ENCODE measurements at places on chromosomes 4 and X.

DNA sequence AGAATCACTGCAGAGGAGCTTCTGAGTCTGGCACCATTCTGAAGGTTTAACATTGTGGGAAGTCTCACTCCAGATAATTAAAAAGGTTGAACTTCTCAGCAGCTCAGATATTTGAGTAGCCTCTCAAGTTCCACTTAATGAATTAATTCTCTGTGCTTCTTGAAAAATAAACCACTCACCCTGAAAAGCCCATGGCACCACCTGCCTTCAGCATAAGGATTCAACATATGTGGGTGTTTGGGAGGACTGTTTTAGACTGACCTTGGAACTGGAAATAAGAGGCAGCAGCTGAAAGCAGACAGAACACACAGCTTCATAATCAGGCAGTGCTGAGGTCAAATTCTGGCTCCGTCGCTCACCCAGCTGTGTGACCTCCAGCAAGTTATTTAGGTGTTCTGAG lies 100.6 kb downstream of the KCNIP4 start:
- no peak for DNase-seq

DNA sequence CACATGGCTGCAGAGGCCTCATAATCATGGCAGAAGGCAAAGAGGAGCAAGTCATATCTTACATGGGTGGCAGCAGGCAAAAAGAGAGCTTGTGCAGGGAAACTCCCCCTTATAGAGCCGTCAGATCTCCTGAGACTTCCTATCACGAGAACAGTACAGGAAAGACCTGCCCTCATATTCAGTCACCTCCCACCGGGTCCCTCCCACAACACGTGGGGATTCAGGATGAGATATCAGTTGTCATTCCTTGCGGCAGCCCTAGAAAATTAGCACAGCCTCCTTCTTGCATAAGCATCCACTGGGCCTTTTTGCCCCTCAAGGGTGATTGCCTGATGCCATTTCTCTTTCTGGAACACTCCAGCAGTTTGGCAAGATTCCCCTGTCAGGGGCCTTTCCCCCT lies 61.7 kb upstream of the STX18 start:
- no peak for DNase-seq

- DNase-seq: no peak
Measured at GRCh38 chrX:38675856-38676255, 114.5 kb downstream of the TSPAN7 start.

DNA sequence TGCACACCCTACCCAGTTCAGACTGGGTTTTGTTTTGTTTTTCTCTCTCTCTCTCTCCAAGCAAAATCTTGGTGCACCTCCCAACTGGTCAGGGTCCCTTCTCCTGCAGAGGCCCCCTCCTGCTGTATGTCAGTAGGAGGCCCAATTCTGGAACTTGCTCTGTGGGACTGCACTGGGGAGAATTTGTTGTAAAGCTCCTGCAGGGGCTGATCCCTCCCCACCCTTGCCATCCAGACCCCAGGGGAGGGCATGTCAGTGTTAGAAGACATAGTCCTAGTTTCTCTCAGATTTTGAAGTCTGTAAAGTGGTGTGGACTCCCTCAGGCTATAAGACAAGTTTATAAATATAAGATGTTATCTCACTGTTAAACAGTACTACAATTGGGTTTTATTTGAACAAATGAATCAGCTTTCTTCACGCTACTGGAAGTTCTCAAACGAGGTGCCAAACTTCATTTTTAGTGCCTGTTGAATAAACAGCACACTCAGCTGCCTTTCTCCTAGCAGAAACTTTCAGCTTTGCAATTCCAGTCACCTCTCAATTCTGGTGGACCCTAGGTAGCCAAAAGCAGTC lies 88.6 kb upstream of the FRMPD3 start:
- DNase-seq: no peak

DNA sequence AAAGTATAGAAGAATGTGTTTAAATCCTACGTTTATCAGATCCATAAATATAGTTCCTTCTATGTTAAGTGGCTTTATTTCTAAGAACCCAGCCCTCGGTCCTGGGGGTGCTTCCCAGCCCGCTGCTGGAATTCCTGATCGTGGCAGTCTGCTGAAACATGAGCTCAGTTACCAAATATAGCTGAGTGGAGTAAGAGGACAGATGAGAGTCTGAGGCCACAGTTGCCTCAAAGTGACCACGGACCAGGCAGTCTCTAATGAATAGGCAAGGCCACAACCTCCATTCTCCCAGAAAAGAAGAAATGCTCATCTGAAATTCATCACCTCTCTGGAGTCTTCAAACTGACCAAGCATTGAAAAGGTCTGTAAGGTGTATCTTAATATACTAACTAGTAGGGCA lies at the start of gene PALLD:
PALLD (plus strand) TSS at position 219 of the 400 bp plus-strand sequence.
- no peak for DNase-seq

GRCh38 chrX:109140463-109140862 lies 341.4 kb downstream of the GUCY2F start:
- DNase-seq: no peak

- DNase-seq: no peak
Measured at GRCh38 chr4:169116270-169116901, 106.3 kb upstream of the CBR4 start.

GRCh38 chr4:133474501-133474900 lies 325.4 kb downstream of the PCDH10 start:
- DNase-seq: no peak

DNA sequence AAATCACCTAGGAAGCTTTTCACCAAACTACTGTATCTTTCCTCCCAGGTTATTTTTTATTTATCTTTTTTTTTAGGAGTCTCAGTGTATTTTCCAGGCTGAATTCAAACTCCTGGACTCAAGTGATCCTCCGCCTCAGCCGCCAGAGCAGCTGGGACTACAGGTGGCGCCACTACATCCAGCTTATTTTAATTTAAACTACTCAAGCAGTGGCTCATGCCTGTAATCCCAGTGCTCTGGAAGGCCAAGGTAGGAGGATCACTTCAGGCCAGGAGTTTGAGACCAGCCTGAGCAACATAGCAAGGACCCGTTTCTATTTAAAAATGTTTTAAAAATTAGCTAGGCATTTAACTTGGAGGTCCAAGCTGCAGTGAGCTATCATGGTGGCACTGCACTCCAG lies 37.8 kb downstream of the LEF1 start:
- no peak for DNase-seq

- DNase-seq: no peak
Measured at GRCh38 chr4:39256436-39256835, 74.1 kb downstream of the WDR19 start.

GRCh38 chrX:112011376-112011775 lies 71.2 kb downstream of the TRPC5 start:
- no peak for DNase-seq

DNA sequence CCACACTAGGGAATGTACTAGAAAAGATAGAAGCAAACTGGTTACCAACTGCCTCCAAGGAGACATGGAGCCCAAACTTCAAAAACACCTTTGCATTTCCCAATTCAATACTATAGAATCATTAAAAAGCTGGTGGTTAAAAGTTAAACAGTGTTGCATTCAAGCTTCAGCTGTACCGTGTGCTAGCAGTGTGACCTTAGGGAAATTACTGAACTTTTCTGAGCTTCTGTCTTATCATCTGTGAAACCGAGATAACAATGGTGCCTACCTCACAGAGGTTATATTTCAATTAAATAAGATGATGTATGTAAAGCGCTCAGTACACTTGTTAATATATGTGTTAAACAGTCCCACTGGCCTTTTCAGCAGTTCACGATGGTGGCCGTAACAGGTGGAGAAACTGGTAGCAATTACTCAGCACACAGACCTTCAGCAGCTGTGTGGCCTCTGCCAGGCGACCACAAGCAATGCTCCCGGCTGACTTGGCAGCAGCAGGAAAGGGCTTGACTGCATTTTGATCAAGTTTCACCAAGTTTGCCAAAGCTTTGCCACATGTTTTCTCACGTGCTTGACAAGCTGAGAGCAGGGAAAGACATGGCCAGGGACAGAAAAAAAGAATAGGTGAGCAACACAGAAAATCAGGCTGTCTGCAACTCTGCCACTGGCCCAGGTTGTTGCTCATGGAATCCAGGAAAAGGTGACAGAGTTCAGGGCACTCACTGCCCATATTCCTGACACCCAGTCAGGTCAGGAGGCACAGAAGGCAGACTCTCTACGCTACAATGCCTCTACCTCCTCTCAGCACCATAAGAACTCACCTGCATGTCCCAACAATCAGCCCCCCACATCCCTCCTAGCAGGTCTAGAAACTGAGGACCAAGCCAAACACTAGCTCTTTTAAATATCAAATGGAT lies 72.1 kb downstream of the PARM1 start:
- no peak for DNase-seq

GRCh38 chr4:94332983-94333590 lies 9.5 kb downstream of the HPGDS start:
- no peak for DNase-seq

GRCh38 chr4:184457535-184458249 lies 16.7 kb downstream of the IRF2 start:
- DNase-seq: peak; percentile 20

- DNase-seq: no peak
Measured at GRCh38 chr4:6474705-6475457, 2.5 kb upstream of the PPP2R2C start.

GRCh38 chr4:48620831-48621230 lies 130.8 kb downstream of the ZAR1 start:
- no peak for DNase-seq

- DNase-seq: no peak
Measured at GRCh38 chrX:147602176-147602696, 309.5 kb upstream of the FMR1 start.

- DNase-seq: no peak
Measured at GRCh38 chr4:118032691-118033090, 1.6 kb upstream of the NDST3 start.

- peak; percentile 37 for DNase-seq
Measured at GRCh38 chrX:85084770-85085393, 81.2 kb downstream of the APOOL start.

GRCh38 chr4:36337665-36338185 lies 56.3 kb downstream of the DTHD1 start:
- no peak for DNase-seq

GRCh38 chrX:151039351-151039750 lies 56.2 kb downstream of the HMGB3 start:
- DNase-seq: no peak

DNA sequence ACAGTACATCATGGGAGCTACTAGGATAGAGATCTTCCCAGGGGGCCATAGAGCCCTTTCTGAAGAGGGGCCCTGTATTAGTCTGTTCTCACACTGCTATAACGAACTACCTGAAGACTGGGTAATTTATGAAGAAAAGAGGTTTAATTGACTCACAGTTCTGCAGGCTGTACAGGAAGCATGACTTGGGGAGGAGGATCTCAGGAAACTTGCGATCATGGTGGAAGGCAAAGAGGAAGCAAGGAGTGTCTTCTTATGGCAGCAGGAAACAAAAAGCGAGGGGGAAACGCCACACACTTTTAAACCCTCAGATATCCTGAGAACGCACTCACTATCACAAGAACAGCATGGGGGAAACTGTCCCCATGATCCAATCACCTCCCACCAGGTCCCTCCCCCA lies 4.2 kb upstream of the SLC9A6 start:
- DNase-seq: no peak

DNA sequence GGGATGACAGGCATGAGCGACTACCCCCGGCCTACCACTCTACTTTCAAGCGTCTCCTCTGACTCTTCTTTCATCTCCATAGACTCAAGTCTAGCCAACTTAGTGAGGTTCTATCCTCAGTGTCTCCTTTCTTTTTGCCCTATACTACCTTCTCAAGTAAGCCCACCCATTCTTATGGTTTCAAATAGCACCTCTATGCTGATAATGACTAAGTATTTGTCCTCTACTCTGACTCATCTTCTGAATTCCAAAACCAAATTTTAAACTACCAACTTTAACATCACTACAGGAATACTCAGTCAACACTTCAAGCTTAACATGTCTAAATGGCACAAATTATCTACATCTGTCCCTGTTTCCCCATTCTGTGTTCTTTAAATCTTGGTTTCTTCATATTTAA lies 47.8 kb downstream of the ELF2 start:
- DNase-seq: no peak

DNA sequence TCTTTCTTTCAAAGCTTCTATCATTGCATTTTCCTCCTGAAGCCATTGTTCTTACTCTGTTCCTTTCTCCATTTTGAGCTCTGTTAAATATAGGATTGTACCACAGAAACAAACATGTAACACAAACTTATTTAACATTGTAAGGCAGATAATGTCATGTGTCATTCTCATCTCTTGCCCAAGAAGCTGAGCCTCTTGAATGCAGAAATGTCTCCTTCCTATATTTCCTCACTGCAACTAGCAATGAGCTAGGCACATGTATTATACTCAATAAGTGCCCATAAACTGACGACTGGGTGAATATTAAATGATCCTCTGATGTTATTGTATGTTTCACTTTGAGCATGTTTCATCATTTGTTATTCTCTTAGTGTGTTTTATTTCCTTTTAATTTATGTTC lies 56.7 kb upstream of the SLC7A11 start:
- no peak for DNase-seq

GRCh38 chr4:9771034-9771433 lies 10.4 kb upstream of the DRD5 start:
- no peak for DNase-seq
